IPS DF 19.7 (cell line): ENCODE measurements at places on chromosomes 6 and 20.

DNA sequence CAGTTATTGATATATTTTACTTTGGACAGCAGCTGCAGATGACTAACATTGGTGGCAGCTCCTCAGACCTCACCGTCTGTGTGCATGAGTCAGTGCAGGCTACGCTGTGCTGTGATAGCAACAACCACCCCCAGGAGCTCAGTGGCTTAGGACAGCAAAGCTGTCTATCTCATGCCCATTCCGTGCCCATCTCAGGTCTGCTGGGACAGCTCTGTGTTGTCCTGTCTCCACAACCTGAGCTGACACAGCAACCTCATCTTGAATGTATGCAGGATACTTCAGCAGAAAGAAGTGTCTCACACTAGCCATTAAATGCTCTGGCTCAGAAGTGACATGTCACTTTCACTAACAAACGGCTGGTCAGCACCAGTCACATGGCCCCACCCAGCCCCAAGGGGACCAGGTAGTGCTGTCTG is 47.7 kb downstream of the BANF2 start:
- no peak for DNase-seq

DNA sequence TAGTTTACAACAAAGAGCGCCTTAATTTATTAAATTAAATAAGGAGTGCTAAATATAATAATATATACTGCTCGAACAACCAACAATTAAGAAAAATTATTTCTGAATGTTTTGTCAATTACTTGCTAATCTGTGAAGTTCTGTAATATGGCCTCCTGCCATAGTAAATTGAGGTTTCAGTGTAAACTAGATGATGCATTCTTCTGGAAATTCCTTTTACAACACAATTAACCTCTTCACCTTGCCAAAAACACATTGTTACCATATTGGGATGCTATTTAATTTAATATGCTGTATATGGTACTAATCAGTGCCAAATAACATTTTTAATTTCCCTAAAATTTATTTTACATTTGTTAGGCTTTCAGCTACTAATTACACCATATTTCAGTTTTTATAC is 808.4 kb upstream of the CITED2 start:
- DNase-seq, result no peak

DNA sequence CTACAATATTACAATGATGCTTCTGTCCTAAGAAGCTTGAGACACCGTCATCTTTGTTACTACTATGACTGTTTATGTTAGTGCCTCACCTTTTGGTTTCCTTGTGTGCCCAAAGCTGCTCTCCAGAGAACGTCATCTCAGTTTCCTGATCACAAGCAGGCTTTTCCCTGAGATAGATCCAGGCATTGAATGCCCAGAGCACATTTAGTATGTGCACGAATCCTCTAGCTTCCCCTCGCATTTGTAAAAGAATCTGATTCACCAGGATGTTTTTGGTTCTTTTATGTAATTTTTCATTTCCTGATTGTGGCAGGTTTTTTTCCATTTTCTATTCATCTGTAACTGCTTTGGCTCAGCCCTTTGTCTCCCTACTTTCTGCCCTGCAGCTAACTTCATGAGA is 100.2 kb upstream of the TMEM181 start:
- DNase-seq, result no peak

DNA sequence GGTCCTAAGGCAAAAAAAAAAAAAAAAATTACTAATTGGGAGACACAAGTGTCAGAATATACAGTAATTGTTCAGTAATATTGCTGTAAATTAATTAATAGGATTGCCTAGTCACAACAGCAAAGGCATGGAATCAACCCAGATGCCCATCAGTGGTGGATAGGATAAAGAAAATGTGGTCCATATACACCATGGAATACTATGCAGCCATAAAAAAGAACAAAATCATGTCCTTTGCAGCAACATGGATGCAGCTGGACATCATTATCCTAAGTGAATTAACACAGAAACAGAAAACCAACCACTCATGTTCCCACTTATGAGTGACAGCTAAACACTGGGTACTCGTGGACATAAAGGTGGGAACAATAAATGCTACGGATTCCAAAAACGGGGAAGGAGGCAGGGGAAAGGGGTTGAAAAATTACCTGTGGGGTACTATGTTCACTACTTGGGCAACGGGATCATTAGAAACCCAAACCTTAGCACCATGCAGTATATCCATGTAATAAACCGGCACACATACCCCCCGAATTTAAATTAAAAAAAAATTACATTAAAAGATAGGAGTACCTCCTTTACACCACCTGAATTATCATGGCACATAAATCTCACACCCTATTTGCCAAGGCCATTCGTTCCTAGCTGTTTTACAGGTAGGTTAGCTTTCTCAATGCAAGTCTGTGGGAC is 689 bp upstream of the PFDN4 start:
- no peak for DNase-seq

DNA sequence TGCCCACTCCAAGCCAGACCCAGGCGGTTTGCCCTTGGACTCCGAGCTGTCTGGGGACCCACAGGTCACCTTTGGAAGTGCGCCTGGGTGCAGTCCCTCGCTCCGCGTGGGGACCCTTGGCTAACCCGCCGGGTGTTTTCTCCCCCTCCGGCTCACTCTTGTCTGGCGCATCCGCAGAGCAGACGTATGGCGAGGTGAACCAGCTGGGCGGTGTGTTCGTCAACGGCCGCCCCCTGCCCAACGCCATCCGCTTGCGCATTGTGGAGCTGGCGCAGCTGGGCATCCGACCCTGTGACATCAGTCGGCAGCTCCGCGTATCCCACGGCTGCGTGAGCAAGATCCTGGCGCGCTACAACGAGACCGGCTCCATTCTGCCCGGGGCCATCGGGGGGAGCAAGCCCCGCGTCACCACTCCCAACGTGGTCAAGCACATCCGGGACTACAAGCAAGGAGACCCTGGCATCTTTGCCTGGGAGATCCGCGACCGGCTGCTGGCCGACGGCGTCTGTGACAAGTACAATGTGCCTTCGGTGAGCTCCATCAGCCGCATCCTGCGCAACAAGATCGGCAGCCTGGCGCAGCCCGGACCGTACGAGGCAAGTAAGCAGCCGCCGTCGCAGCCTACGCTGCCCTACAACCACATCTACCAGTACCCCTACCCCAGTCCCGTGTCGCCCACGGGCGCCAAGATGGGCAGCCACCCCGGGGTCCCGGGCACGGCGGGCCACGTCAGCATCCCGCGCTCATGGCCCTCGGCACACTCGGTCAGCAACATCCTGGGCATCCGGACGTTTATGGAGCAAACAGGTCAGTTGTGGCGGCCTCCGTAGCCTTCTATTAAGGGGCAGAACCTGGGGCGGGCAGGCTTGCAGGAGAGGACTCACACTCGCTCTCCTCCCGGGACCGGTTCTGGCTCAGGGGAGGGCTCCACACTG is 1.1 kb downstream of the PAX1 start:
- no peak for DNase-seq

GRCh38 chr6:108807928-108808327 is 40.3 kb upstream of the ARMC2 start:
- no peak for DNase-seq

- no peak for DNase-seq
Measured at GRCh38 chr6:2215342-2215741, 30.1 kb downstream of the GMDS start.

DNA sequence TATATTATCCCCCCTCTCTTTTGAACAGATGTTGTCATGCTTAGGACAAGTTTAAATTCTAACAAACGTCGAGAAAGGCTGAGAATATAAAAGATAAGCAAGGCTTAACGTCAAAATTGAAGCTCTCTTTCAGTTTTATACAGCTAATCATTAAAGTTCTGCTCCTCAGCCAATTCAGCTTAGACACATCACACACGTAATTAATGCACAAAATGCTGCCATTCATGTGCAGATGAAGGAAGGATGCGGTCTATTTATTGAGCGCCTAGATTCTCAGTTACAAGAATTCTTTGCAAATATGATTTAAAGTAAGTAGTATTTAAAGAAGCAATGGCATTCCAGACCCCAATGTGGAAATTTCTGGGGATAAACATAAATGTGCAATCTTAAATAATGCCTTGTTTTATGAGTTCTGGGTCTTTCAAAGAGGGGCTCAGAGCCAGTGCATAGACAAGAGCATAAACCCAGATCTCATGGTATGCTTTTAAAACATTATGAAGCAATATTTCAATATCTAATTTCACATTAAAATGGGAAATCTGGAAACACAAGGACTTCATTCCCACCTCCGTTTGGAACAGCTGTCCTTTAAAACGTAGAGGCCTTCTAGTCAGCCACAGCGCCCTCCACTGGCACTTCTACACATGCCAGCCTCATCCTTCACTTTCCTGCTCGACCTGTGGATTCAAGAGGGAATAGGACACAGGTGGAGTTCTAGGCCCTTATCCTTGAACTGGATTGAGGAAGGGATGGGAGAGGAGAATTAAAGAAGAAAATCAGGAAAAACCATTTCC is 85.8 kb downstream of the LYRM4 start:
- DNase-seq, result no peak

DNA sequence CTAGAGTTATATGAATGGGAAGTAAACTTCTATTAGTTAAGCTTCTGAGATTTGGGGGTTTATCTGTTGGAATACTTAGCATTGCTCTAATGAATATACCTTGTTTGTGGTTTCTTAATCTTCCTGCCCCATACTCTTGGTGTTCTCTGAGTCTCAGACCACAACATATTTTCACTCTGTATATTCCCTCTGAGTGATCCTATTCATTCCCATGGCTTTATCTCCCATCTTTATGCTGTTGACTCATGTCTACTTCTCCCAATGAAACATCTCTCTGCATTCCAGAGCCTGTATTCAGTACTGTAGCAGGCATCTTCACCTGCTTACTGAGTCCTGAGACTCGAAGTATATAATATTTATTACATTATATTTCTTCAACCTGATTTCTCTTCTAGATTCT is 283.7 kb upstream of the MAP3K7 start:
- DNase-seq, result no peak

- no peak for DNase-seq
Measured at GRCh38 chr6:12735786-12736185, 19.2 kb downstream of the PHACTR1 start.

DNA sequence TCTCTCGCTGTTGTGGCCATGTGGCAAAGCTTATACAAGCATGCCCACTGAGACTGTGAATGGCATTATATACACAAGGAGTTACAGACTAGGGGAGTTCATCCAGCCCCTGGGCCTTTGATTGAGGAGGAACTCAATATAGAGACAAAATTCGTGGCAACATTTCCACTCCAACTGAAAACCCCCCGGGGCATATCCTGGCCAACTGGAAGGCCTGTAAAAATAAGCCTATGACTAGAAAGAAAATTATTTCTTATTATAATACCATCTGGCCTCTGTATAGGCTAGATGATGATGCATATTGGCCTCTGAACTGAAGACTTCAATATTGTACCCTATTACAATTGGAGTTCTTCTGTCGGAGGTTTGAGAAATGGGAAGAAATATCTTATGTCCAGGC is 175.5 kb upstream of the GJE1 start:
- no peak for DNase-seq

DNA sequence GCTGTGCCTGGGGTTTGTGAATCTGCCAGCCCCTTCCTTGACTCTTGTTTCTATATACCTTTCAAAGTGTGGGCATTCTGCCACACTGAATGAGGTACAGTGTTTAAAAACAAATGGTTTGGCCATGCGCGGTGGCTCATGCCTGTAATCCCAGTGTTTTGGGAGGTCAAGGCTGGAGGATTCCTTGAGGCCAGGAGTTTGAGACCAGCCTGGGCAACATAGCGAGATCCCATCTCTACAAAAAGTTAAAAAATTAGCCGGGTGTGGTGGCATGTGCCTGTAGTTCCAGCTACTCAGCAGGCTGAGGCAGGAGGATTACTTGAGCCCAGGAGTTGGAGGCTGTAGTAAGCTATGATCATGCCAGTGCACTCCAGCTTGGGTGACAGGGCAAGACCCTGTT is 5.8 kb downstream of the FAM83D start:
- DNase-seq, result no peak

GRCh38 chr6:36949636-36950035 is 4.9 kb upstream of the PI16 start:
- DNase-seq, result no peak

DNA sequence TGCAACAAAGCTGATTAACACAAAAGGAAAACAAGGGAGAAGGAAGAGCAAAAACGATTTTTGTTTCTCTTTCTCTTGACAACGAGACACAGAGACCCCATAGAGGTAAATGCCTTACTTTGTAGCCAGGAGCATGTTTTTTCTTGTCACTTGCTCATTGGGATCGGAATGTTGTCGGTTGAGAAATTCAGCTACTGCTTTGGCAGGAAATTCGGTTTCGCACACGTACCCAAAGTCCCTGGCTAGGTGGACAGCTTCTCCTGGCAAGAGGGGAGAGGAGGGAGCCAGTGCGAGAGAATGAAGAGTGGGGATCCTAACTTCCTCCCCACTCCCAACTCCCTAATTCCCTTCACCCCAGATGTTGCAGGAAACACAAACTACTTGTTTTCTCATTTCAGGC is 14.5 kb downstream of the TFAP2A start:
- no peak for DNase-seq

DNA sequence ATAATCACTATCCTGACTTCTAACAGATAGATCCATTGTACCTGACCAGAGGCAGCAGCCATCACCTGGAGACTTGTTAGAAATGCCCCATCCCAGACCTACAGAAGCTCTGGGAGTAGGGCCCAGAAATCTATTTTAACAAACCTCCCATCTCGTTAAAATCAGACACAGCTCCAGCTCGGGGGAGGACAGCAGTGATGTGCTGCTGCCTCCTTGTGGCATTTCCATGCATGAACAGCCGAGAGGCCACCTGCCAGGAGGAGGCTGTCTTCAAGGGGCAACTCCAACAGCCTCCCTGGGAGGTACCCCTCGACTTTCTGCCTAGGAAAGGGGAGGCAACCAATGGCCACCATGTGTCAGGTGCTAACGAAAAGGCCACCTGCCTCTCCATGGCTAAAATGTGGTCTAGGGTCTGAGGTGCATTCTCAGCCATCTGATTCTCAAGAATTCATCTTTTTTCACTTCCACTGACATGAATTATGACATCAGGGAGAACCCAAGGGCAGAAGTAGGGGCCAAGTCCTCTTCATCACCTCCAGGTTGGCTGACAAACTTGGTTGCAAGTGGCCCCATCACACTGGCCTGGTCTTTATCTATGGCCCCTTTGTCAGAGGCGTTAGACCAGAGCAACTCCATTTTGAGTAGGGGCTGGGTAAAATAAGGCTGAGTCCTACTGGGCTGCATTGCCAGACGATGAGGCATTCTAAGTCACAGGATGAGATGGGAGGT is 12.2 kb upstream of the KCNK15 start:
- peak; percentile 57 for DNase-seq

- DNase-seq, result no peak
Measured at GRCh38 chr20:8389381-8390036, 257.4 kb downstream of the PLCB1 start.

GRCh38 chr6:100237821-100238220 is 226.9 kb downstream of the SIM1 start:
- no peak for DNase-seq

GRCh38 chr20:49381558-49382493 is 100.6 kb downstream of the KCNB1 start:
- DNase-seq, result no peak

- no peak for DNase-seq
Measured at GRCh38 chr6:42281570-42281969, 63.9 kb upstream of the MRPS10 start.
